Germinal center (tissue), 1 donor: ENCODE measurements at places on chromosomes 2 and 18.

DNA sequence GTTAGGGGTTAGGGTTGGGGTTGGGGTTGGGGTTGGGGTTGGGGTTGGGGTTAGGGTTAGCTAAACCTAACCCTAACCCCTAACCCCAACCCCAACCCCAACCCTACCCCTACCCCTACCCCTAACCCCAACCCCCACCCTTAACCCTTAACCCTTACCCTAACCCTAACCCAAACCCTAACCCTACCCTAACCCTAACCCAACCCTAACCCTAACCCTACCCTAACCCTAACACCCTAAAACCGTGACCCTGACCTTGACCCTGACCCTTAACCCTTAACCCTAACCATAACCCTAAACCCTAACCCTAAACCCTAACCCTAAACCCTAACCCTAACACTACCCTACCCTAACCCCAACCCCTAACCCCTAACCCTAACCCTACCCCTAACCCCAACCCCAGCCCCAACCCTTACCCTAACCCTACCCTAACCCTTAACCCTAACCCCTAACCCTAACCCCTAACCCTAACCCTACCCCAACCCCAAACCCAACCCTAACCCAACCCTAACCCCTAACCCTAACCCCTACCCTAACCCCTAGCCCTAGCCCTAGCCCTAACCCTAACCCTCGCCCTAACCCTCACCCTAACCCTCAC, 24.1 kb upstream of the RABL2A start:
- DNase-seq, result no peak

- no peak for DNase-seq
Measured at GRCh38 chr18:9918016-9918680, 4.3 kb downstream of the VAPA start.

DNA sequence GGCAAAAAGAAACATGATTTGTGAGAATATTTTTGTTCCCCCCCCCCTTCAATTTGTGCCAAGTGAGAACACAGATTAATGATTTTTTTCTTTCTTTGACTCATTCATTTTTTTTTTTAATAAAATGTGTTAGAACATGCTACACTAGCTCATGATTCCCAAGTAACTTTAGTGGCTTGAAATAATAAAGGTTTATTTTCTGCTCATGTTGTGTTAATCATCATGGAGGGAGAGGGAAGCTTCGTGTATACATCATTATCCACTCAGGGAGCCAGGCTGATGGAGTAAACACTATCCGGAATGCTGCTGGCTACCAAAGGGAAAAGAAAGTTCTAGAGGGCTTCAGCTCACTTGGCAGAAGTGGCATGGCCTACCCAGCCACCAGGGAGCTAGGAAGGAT, 40.6 kb downstream of the PHLPP1 start:
- no peak for DNase-seq

- no peak for DNase-seq
Measured at GRCh38 chr2:236694146-236694888, 124.7 kb downstream of the ACKR3 start.

DNA sequence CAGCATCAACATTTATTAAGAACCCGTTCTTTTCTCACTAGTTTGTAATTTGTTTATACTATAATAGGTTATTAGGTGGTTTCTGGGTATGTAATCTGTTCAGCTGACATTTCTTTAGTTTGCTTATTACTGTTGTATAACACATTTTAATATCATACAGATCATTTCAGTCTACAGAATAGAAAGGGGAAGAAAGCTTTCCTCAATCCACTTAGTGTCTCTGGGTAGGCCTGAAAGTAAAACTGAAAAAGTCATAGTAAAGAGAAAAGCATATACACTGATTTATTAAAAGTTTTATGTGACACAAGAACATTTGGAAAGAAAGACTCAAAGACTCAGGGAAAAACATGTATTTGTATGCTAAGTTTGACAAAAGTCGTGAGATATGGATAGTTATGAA, 16.8 kb upstream of the KCNJ3 start:
- DNase-seq, result no peak

- DNase-seq, result no peak
Measured at GRCh38 chr2:1649103-1650084, 94.9 kb downstream of the PXDN start.

- no peak for DNase-seq
Measured at GRCh38 chr2:233833345-233833744, 21.0 kb downstream of the HJURP start.

DNA sequence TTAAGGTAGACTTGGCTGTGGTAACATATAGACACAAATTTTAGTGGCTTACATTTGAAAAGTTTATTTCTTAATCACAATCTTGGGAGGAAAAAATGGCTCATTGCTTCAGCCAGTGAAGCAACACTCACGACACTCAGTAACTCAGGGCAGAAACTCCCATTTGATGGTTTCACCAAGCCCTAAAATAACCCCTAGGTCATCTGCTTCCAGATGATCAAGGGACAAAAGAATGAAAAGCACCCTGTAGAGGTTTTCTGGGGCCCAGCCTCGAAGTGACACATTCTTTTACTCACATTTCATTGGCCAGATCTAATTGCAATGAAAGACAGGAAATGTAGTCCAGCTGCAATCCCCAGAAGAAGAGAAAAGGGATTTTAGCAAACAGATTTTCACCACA, 275.9 kb downstream of the TMX3 start:
- DNase-seq, result no peak

- DNase-seq, result peak; percentile 3
Measured at GRCh38 chr2:143937723-143938350, 582.1 kb downstream of the ZEB2 start.

DNA sequence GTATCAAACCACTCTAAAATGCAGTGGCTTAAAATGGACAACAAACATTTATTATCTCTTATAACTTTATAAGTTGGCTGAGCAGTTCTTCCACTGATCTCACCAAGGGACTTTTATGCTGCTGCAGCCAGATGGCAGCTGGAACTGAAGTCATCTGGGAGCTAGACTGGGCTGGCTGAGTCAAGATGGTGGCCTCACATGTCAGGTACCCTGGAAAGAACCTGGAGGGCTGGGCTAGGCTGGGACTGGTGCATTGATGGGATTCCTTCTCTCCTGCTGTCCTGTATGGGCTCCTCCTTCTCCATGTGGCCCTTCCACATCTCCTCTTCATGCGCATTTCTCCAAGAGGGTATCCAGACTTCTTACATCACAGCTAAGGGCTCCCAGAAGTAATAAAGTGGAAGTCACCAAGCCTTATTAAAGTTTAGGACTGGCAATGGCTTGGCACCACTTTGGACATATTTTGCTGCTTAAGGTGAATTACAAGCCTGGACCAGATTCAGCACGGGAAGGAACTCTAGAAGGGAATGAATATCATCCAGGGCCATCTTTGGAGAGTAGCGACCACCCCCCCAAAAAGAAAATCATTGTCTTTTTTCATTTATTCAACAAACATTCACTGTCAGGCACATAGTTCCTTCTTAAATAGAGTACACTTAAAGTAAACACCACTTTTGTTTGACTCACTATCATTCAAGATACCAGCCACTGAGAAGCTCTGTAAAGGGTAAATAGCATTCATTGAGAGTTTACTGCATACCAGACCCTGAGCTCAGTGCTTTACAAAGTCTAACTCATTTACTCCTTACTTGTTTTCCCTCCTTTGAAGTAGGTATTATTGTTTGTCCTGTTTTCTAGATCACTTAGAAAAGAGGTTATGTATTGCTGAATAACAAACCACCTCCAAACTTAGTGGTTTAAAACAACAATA, 138.0 kb downstream of the ZFP36L2 start:
- no peak for DNase-seq

DNA sequence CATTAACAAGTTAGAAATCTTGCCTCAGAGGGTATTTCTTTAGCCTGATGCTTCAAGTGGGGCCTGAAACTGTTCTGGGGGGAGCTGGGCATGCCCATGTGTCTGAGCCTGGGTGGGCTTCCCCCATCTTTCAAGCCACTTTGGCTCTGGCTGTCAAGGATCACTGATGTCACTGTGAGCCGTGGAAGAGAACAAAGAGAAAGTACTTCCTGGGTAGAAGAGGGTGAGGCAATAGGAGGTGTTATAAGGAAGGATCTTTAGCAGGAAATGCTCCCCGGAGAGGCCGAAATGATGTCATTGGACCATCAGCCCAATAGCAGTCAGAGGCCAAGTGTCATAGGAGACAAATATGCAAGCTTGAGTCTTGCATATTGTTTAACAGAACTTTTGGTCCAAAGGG, 228.4 kb upstream of the MEX3C start:
- DNase-seq, result no peak

DNA sequence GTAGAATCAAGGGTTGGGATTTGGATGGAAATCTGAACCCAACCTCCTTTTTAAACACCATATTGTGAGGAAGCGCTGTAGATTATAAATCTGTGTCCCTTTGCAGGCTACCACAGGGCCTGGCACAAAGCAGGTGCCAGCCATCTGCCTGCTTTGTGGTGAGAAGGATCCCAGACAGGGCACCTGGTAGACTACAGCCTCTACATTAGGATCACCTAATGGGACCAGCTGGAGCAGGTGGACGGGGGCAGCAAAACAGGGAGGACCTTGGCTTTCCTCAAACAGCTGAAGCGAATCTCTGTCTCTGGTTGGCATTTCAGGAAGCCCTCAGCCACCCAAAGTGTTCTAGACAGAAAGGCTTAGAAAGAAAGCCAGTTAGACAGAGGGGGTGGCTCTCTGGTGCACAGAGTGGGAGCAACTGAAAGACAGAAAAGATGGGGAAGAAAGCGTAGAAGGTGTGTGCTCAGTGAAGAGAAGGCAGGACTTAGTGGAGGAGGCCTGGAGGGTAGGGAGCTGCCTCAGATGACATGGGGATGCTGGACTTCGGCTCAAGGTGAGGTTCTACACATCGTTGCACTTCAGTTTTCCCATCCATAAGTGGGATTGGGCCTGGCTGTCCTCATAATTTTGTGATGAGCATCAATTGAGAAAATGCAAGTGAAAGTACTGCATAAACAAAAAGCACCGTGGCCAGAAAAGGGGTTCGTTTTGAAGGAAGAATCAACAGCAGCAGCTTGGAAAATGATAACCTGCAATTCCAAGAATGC, 350.8 kb downstream of the CYRIA start:
- no peak for DNase-seq

DNA sequence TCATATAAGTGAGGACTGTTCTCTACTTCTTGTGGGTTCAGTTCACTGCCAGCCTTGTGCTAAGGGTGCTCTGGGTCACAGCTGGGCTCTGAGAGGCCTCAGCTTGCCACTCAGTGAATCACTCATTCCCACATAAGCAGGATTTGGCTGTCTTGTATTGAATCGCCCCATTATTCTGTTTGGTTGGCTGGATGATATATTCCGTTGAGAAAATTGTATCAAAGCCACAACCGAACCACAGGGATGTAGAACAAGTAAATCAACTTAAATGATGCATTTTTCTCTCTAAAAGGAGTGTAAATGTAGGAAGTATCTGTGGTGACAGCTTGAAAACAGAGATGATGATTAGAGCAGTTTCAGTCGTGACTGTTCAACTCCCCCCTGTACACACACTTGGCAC, 39.6 kb downstream of the TTC39C start:
- DNase-seq, result no peak

GRCh38 chr2:228615496-228615895, 434.0 kb upstream of the SPHKAP start:
- no peak for DNase-seq

- DNase-seq, result no peak
Measured at GRCh38 chr2:236317938-236318396, 53.8 kb upstream of the ASB18 start.

DNA sequence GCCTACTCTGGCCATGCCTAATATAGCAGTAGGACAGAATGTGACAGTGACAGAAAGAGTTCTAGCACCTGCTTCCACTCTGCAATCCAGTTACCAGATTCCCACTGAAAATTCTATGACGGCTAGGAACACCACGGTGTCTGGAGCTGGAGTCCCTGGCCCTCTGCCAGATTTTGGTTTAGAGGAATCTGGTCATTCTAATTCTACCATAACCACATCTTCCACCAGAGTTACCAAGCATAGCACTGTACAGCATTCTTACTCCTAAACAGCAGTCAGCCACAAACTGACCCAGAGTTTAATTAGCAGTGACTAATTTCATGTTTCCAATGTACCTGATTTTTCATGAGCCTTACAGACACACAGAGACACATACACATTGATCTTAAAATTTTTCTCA, 45.2 kb upstream of the TTR start:
- no peak for DNase-seq

DNA sequence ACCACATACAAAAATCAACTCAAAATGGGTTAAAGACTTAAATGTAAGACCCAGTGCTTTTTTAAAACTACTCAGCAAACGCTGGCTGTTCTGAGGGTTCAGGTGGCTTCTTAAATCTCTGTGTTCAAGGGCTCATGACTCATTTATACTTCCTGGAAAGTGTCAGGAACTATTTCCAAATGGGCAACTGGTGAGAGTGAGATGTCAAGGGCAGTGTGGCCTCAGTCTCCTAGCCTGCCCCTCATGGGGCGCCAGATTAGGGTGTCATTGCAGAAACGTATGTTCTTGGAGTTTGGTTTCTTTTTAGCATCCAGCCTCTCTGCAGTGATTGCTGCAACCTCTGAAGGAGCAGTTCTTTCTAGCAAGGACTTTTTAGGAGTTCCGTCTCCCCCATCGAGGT, 485.4 kb downstream of the TNS1 start:
- DNase-seq, result no peak

GRCh38 chr2:142965443-142965842, 88.0 kb downstream of the KYNU start:
- DNase-seq, result no peak

- no peak for DNase-seq
Measured at GRCh38 chr2:151973013-151973900, 125.6 kb downstream of the CACNB4 start.

- DNase-seq, result no peak
Measured at GRCh38 chr2:47054868-47055267, 100.2 kb downstream of the STPG4 start.

GRCh38 chr2:143877056-143877455, 642.9 kb downstream of the ZEB2 start:
- DNase-seq, result no peak

GRCh38 chr2:3361518-3362389, 15.9 kb downstream of the EIPR1 start:
- no peak for DNase-seq

- DNase-seq, result no peak
Measured at GRCh38 chr2:233444501-233444900, 90.2 kb downstream of the DGKD start.

- DNase-seq, result no peak
Measured at GRCh38 chr18:57410749-57411148, 24.4 kb upstream of the ONECUT2 start.

DNA sequence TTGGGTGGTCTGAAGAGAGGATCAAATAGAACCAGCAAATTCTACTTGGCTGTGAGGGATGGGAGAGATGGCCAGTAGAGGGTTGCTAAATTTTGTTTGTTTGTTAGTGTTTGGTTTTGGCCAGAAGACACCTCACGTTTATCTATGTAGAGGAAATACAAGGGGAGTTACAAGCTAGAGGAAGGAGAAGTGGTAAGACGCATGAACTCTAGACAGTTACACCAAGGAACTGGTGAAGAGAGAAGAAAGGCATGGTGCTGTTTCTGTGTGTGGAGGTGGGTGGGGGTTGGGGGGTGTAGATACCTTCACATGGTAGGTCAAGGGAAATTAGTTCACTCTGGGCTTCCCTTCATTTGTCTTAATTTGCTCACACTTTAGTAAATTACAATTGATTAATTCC, 25.6 kb downstream of the RASGRP3 start:
- DNase-seq, result no peak

GRCh38 chr18:54149078-54149697, 75.3 kb downstream of the MBD2 start:
- no peak for DNase-seq
